Stimulated activated CD8-positive, alpha-beta memory T cell treated with anti-CD3 and anti-CD28 coated beads, Interleukin-4, amount 100 ng/mL, for 1 hour (primary cell): ENCODE measurements at places on chromosomes 5 and 9.

- DNase-seq: no peak
Observed at GRCh38 chr9:32707326-32707725, 71.9 kb upstream of the TAF1L start.

- no peak for DNase-seq
Observed at GRCh38 chr5:178455480-178455835, 134.7 kb downstream of the COL23A1 start.

DNA sequence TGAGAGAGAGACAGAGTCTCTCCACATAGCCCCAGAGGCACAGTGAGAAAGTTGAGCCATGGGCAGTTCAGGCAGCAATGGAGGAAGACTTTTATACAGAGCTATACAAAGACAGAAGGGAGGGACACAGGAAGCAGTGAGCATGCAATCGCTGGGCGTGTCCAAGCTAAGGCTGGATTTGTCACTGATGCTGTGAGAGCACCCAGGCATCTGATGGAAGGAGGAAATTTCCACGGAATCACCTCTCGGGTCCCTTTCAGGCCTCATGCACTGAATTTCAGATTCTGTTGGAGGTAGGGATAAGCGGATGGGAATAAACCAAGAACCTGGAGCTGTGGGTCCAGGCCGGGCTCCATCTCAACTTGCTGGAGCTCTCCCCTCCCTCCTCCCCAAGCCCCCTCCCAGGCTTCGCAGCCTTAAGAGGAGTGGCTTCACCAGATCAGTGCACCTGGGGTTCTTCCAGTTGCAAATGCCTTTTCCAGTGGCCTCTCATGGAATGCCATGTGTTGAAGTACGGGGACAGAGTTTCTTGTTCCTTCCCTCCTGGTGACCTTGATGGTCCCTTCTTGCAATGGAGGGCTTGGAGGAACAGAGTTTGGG lies 114.8 kb upstream of the ALDH1B1 start:
- no peak for DNase-seq

DNA sequence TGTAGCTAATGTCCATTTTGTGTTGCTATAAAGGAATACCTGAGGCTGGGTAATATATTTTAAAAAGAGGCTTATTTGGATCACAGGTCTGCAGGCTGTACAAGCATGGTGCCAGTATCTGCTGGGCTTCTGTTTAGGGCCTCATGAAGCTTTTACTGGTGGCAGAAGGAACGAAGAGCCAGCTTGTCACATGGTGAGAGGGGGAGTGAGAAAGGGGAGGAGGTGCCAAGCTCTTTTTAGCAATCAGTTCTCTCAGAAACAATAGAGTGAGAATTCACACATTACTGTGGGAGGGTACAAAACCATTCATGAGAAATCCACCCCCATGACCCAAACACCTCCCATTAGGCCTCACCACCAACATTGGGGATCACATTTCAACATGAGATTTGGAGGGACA lies 340.9 kb downstream of the RASEF start:
- DNase-seq: no peak

- DNase-seq: no peak
Observed at GRCh38 chr9:37437010-37437409, 14.5 kb downstream of the GRHPR start.

DNA sequence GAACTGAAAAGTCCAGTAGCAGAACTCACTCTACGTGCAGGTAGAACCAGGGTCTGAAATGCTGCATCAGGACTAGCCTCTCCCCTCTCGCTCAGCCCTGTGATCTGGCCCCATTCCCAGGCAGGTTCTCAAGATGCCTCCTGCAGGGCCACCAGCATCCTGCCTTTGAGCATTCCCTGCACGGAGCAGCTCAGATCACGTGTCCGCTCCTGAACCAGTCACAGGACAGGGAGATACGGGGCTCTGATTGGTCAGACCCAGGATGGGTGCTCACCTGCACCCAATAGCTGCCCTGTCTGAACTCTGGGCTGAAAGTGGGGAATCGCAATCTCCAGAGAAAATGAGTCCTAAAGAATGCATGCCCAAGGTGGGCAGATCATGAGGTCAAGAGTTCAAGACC lies 50.8 kb downstream of the NEURL1B start:
- DNase-seq: no peak
